T-helper 2 cell treated with Interferon-gamma antibody and Interleukin-4, amounts not matched to agents 5 μg/mL and 100 μg/mL, for 36 hours (primary cell): ENCODE measurements at places on chromosomes 1 and 21.

GRCh38 chr1:85894651-85895050 lies 186.4 kb upstream of the ZNHIT6 start:
- DNase-seq: no peak

- DNase-seq: no peak
These were observed 22.8 kb upstream of the DEGS1 start for GRCh38 chr1:224160171-224160682.

DNA sequence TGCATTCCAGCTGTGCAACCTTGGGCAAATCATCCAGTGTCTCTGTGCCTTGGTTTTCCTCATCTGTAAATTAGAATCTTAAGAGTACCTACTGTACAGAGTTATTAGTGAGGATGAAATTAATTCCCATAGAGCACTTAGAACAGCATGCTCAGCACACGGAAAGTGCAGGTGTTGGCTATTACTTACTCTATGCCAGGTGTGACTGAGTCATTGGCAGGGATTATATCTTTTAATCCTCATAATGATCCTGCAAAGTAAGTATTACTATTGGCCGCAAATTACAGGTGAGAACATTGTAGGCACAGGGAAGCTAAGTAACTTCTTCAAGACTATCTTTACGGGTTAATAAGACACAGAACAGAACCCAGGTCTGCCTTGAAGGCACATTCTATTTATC lies 6.3 kb upstream of the UBE2U start:
- no peak for DNase-seq

GRCh38 chr21:23401278-23401677 lies 2206.0 kb downstream of the MRPL39 start:
- no peak for DNase-seq

- DNase-seq: no peak
These were observed 14.3 kb downstream of the TNN start for GRCh38 chr1:175081983-175082382.

GRCh38 chr1:21510113-21510493 lies 880 bp downstream of the ALPL start:
- no peak for DNase-seq

- no peak for DNase-seq
These were observed 73.1 kb upstream of the LPGAT1 start for GRCh38 chr1:211903490-211904245.

GRCh38 chr1:78061825-78062523 lies 16.2 kb downstream of the GIPC2 start:
- DNase-seq: no peak

GRCh38 chr1:923131-923990 lies at the start of gene SAMD11:
SAMD11 (plus strand) TSS chr1:923923; CDS start chr1:924432, 509 bp downstream.
- DNase-seq: peak; percentile 41

DNA sequence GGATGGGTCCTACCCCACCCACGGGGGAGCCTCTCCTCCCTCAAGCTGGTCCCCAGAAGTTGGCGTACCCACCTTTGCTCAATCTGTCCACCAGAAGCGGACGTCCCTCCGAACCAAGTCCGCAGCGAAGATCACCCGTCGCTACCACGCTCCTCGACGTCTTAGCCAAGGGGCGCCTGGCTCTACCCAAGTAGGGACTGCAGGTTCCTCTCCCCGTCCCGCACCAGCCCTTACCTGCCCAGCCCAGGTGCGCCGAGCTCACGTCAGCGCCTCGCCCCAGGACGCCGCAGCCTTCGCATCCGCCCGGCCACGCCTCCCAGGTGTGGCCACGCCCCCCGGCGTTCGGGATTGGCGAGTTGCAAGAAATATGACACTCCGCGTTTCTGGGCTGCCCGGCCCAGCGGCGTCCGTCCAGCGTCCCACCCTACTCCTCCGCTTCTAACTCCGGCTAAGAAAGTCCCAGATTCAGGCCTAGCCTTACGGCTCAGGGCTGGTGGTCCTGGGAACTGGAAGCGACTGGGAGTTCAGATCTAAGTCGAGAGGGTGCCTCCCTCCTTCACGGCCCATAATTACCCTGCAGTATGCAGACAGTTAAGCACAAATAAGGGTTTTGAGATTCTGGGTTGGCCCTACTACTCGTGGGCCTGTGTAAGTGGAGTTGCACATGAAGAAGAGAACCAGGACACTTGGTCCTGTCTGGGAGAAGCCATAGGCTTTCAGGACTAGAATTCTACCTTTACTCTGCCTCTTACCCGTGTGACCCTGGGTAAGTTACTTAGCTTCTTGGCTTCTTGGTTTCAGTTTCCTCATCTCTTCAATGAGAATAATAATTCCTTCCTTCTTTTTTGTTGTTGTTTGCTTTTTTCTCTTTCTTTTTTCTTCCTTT lies at the start of gene IRF6:
Gene IRF6 (minus strand): TSS at position 268 of the 886 bp plus-strand sequence. CDS start 4,729 bp downstream, outside the sequence.
- DNase-seq: no peak

- DNase-seq: no peak
These were observed 48.4 kb downstream of the CAMK2N1 start for GRCh38 chr1:20437640-20438039.

DNA sequence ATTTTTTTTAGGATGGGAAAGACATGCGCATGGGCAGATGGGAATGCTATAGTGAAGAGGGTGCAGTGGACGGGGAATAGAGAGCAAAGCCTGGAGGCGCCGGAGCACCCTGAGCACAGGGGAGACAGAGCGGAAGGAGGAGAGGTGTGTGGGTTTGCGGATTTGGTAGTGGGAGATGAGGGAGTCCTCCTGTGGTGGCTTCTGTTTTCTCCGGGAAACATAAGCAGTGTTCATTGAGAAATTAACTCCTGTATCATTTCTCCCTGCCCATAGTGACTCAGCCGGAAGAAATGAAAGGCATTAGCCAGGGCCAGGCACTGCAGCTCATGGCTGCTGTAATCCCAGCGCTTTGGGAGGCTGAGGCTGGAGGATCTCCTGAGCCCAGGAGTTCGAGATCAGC lies 4.7 kb upstream of the PTPRF start:
- DNase-seq: no peak

DNA sequence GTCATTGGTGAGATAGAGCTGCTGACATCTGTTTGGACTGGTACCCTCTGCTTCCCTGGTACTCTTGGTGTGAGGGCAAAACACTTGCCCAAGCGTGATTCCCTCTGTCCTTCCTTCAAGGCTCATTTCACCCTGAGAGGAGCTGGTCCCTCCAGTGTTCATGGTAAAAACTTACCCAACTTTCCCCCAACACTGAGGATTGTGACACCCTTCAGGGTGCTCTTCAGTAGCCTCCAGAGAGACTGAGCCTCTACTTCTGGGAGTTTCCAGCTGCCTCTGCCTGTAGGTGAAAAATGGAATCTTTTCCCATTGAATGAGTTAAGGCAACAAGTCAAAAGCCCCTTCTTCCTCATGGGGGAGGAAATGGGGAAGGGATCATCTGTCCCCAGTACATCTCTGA lies 9.6 kb downstream of the CCDC190 start:
- no peak for DNase-seq

GRCh38 chr1:228902781-228903433 lies 167.6 kb downstream of the RHOU start:
- no peak for DNase-seq

DNA sequence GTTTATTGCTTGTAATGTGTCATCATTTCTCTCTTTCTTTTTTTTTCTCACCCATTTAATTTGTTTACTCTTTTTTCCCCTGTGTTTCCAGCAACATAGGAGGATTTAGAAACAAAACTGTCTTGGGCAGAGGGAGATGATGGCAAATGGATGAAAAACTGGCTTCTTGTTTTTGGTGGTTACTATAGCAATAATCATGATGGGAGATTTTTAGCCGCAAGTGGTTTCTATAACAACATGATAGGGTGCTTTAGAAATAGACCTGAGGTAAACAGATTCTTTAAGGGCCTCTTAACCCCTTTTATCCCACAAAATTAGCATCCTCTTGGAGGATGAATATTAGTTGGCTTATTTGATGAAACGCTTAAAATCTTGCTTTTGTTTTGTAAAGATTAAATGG lies 51.6 kb downstream of the CRB1 start:
- DNase-seq: no peak

DNA sequence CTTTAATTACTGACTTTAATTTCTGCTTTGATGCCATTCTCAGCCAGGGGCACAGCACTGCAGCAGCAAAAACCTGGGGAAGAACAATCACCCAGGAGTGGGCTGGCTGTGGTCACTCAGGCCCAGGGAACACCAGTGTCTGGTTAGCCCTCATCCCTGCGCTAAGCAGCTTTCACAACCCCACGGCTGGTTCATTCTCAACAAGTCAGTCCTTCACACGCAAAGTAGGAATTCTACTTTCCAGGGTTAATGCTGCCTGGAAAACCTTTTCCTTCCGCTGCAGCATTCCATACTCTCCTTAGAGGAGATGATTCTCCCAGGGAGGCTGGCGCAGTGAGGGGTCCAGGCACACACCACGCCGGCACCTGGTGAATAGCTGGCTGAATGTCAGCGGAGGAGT lies 24.3 kb upstream of the KCNE1 start:
- no peak for DNase-seq

DNA sequence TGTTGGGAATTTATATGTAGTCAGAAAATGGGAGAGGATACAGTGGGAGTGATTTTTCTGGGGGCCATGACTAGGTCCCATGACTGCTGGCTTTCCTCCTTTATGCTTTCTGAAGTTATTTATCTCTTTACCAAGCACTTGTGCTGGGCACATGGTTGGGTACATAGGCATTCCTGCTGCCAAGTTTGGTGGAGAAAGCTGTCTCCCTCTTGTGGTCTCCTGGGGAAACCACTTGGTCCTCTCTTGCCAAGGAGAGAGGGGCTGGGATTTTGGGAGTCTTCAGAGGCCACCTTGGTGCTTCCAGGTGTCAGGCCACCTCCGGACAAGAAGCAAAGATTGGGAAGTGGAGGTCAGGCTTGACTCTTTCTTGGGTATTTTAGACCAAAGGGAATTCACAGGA lies 120.2 kb upstream of the KCNE2 start:
- no peak for DNase-seq

DNA sequence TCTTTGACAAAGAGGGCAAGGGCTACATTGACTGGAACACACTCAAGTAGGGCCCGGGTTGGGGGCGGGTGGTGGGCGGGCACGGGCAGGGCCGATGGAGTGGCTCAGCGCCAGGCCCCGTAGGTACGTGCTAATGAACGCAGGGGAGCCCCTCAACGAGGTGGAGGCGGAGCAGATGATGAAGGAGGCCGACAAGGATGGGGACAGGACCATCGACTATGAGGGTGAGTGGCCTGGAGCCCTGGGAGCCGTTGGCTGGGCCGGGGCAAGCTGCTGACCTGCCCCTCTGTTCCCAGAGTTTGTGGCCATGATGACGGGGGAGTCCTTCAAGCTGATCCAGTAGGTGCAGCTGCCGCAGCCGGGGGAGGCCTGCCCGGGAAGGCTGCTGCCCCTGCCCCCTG lies 1.8 kb downstream of the CALML6 start:
- no peak for DNase-seq

GRCh38 chr1:222095606-222096475 lies 354.0 kb upstream of the DUSP10 start:
- peak; percentile 16 for DNase-seq

GRCh38 chr21:45618287-45618686 lies 25.2 kb upstream of the PCBP3 start:
- no peak for DNase-seq

DNA sequence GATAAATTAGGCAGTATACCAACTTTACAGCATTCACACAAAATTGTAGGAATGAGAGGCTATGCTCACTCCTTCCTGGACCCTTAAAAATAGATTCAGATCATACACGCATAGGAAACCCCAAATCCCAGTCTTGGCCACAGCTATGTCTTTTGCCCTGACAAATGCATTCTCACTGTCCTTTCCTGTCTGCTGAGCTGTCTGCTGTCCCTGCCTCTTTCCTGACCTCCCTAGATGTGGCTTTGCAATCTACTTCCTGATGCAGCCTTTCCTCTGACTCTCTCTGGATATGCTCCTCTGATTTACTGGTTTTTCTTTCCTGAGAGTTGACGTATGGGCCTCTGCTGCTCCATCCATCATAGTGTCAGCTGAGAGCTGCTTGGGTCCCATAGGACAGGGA lies 59.8 kb upstream of the SLC35F3 start:
- DNase-seq: no peak

GRCh38 chr1:205304695-205305070 lies 16.9 kb downstream of the NUAK2 start:
- no peak for DNase-seq

- no peak for DNase-seq
These were observed 159.6 kb downstream of the PCBP3 start for GRCh38 chr21:45802956-45803617.

DNA sequence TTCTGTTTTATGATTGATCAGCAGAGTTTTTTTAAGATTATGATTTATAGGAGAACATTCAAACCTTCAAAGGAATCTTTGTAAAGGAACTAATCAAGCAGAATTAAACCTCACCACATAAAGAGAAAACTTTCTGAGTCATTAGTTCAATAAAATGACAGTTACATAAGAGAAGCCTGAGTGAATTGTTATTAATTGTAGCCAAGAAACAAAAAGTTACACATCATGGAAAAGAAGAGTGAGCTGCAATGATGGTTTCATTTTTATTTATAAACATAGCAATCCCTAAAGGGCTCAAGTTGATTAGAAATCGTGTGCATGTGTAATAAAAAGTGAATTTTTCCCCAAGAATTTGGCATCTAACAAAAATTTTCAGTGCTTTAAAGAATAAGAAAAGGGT lies 731.4 kb downstream of the LTN1 start:
- DNase-seq: no peak

- DNase-seq: peak; percentile 9
These were observed 215.4 kb downstream of the ASTN1 start for GRCh38 chr1:176949033-176949662.

GRCh38 chr1:2504949-2505272 lies 21.5 kb downstream of the PANK4 start:
- no peak for DNase-seq

GRCh38 chr1:161390559-161390858 lies 22.8 kb upstream of the CFAP126 start:
- no peak for DNase-seq

DNA sequence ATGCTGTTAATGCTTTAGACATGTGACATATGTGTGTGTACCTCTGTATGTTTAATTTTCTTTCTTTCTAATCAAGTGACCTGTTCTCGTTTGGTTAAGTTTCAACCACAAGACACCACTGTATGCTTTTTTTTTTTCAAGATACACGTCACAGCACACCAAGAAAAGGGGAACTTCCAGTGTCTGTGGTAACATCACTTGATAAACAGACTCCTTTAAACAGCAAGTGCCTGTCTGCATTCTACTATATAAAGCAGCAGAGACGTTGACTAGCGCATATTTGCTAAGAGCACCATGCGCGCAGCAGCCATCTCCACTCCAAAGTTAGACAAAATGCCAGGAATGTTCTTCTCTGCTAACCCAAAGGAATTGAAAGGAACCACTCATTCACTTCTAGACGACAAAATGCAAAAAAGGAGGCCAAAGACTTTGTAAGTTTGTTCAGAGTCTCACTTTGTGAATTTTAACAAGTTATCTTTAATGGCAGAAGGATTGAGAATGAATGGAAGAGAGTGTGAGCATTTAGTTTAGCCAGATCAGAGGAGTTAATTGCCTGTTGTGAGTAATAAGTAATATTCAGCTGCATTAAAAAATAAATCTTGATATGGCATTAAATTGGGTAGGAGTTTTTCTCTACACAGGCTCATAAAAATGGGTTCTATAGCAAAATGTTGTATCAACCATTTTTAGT lies at the start of gene RGS1:
Gene RGS1 (plus strand): TSS at position 275 of the 691 bp plus-strand sequence. CDS start 20 bp downstream, at position 295.
- DNase-seq: peak; percentile 54

GRCh38 chr1:53127546-53127945 lies 14.9 kb downstream of the SLC1A7 start:
- no peak for DNase-seq
